SK-N-MC (cell line): ENCODE measurements at places on chromosomes 1 and 21.

DNA sequence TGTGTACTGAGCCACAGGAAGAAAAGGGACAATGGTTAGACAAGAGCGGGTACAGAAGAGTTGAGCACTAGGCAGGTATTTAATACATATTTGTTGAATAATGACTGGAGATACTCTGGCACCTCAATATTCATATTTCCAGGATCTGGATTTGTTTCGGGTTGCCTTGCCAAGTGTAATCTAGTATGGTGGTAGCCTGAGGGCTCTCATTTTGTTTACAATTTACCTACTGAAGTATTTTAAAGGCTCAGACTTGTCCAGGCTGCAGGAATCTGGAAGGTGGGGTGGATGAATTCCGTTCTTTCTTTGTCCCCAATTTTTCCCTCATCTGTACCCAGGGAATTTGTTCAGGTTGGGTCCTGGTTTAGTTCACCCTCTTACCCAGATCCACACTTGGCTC lies 95.0 kb downstream of the CACHD1 start:
- DNase-seq: no peak

GRCh38 chr21:26795866-26796329 lies 49.3 kb downstream of the ADAMTS1 start:
- DNase-seq: no peak

- no peak for DNase-seq
Measured at GRCh38 chr1:226976978-226977642, 37.0 kb downstream of the COQ8A start.

- DNase-seq: no peak
Measured at GRCh38 chr1:26302733-26303405, 3.6 kb downstream of the UBXN11 start.

DNA sequence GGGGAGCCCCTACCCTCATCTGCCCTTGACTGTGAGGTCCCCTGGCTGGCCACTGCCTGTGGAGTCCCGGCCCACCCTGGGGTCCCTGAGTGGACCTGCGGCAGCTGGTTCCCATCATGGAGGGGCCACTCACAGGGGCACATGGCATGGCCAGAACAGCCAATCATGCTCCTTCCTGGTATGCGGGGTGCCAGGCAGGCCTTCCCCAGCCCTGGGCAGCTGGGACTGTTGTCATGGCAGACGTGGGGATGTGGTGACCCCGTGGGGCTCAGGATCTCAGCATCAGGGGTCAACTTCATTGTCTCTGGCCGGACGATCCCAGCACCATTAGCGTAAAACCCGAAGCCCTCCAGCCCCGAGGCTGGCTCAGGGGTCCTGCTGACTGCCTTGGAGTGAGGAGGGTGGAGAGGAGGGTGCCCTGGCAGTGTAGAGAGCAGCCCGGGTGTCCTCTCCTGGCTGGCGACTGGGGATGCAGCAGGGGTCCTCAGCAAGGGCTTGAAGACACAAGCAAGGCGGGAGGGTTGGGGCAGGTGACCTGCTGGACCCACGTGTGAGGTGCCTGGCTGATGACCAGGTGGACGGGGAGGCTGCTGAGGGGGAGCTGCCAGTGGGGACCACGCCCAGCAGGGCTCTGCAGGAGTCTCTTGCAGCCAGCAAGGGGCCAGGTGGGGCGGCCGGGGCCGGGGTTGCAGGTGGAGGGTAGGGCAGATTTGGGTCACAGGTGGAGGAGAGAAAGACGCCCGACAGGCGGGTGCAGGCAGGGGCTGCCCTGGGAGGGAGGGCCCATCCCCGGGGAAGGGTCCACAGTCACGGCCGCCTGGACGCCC lies 45.1 kb downstream of the TRIM11 start:
- DNase-seq: no peak

DNA sequence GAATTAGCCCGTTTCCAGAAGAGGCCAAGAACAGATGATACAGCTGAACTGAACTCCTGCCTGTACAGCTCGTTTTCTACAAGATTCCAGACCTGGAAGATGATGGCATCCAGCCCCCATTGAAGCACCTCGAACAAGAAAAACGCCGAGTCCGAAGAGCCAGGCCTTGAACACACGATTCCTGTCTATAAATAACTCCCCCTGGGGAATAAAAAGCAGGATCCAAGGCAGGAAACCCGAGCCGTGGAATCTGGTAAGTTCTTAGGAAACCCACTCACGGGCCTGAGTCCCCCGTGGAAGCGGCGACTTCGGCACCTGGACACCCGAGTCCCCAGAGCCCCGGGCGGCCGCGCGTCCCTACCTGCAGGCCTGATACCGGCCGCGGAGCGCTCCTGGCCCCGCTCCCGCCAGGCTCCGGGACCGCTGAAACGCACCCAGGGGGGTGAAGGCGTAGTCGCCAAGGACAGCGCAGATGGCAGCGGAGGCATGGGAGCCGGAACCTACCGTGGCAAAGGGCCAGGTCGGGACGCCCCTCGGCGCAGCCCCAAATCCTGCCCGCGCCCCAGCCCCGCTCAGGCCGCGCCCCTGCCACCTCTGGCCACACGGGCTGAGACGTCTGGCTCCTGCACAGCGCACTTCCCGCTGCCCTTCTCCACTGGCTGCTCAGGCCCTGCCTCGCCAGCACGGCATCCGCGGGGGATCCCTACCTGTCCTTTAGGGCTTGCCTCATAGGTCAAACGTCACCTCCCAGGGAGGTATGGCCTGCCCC lies 14.0 kb upstream of the HLCS start:
- no peak for DNase-seq

DNA sequence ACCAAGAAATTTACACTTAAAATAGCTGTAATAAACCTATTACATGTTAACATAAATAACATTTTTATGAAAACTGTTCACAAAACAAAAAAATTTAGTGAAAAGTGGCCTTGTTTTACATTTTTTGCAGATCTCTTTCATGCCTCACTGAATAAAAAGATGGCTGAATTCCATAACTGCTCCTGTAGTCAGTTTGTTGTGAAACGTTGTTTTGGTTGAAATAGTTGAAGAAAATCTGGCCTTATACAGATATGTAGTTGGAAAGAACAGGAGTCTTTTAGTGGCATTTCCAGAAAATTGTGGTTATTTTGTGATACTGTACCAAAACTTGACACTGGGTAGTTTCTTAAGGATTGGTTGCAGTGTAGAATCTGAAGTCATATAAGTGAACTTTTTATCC lies 18.1 kb downstream of the ITSN1 start:
- no peak for DNase-seq

- DNase-seq: no peak
Measured at GRCh38 chr1:8412183-8412831, 94.4 kb downstream of the SLC45A1 start.

GRCh38 chr1:67588178-67588855 lies 96.7 kb upstream of the GADD45A start:
- no peak for DNase-seq
